ENCODE measurements at places on chromosomes 3 and 15.

GRCh38 chr3:97949110-97949485, 23.1 kb downstream of the RIOX2 start:
- DNase-seq = no peak

- DNase-seq = no peak
Measured at GRCh38 chr3:122987736-122988319, 39.7 kb downstream of the SEMA5B start.

DNA sequence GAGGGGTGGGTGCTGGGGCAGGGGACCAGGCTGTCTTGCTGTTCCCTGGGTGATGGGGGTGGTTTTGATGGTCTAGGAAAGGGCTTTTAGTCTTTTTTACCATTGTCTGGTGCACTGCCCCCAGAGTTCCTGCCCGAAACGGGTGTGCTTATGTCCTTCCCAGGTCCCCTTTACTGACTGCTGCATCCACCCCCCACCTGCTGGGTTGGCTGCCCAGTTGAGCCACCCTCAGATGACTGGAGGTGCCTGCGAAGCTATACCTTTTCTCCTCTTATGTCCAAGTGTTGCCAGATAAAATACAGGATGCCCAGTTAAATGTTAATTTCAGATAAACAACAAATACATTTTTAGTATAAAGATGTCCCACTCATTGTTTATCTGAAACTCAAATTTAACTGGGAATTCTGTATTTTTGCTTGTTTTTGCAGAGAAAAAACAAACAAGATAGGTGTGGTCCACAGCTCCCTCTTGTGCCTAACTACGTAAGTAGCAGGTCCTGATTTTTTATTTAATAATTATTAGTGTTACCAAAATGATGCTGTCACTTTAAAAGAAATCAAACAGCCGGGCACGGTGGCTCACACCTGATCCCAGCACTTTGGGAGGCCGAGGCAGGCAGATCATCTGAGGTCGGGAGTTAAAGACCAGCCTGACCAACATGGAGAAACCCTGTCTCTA, 6.1 kb upstream of the RPP14 start:
- DNase-seq = no peak

DNA sequence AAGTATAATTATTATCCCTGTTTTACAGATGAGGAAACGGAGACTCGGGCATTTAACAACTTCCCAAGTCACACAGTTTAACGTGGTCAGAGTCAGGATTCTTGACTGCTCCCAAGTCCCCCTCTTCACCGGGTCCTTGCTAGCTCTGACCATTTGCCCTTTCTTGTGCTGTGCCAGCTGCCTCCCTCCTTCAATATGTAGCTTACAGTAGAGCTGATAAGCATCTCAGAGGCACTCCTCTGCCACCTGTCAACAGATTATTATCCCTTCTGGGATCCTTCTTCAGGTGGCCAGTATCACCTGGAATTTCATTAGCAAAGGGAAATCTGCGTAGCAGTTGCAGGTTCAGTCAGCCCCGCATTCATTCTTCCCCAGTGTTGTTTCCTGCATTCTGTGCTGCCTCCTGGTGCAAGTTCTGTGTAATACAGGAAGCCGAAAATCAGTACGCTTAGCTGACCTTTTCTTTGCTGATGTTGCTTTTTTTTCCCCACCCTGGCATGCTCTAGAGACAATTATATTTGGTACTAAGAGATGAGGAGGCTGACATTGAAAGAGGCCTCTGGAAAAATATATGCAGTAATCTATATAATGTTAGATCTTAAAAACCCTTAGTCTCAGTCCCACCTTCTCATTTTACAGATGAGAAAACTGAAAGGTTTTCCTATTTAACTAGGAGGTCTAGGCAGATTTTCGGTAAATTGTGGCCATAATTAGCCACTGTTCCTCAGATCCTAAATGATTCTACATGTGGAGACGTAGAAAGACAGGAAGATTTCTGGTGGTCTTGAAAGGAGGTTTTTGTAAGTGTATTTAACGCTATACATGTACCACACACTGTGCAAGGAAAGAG, 24.8 kb downstream of the TMOD2 start:
- peak; percentile 10 for DNase-seq

- DNase-seq = no peak
Measured at GRCh38 chr3:164208821-164209220, 869.5 kb downstream of the SI start.

DNA sequence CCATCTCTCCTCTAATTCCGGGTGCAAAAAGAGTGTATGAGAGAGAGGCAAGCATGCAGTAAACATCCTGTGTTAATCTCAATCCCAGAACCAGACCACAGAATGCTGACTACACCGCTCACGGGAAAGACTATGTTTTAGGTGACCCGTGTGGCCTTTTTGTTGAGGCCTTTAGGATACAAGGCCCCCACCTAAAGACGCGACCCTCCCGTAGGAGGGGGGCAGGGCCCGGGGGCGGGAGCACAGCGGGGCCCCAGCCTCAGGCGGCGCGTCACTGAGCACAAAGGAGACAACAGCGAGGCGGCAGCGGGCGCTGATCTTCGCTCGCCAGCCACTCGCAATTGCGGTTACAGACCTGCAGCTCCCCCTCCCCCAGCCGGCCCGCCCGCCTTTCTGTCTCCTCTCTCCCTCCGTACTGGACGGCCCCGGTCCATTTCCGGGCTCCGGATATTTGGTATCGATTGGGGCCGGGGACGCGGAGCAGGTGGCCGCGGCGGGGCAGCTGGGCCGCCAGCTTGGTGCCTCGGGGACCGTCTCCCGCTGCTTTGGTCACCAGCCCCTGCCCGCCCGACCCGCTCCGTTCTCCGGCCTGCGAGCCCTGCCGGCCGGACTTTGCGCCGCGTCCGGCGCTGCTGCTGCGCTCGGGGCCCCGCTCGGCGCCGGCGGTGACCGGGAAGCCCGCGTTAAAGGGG, at the start of gene CCDC50:
Gene CCDC50 (plus strand): TSS at position 433 of the 692 bp plus-strand sequence. CDS start 281 bp downstream, outside the sequence.
- no peak for DNase-seq

GRCh38 chr15:68328443-68328842, 50.9 kb downstream of the FEM1B start:
- DNase-seq = no peak
